ENCODE measurements at places on chromosomes 5 and 9.

GRCh38 chr9:72932619-72933018 lies 20.2 kb downstream of the ALDH1A1 start:
- no peak for DNase-seq

DNA sequence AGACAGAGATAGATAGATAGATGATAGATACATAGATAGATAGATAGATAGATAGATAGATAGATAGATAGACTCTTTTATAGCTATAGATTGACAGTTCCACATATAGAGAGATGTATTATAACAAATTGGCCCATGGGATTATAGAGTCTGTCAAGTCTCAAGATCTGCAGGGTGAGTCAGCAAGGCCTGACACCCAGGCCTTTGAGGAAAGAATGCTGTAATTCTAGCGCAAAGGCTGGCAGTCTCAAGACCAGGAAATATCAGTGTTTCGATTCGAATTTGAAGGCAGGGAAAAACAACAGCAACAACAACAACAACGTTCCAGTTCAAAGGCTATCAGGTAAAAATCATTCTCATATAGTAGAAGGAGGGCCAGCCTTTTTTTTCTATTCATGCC lies 339.2 kb upstream of the CDH9 start:
- DNase-seq, result no peak

- peak; percentile 44 for DNase-seq
Measured at GRCh38 chr5:98796197-98796972, 22.9 kb downstream of the RGMB start.

DNA sequence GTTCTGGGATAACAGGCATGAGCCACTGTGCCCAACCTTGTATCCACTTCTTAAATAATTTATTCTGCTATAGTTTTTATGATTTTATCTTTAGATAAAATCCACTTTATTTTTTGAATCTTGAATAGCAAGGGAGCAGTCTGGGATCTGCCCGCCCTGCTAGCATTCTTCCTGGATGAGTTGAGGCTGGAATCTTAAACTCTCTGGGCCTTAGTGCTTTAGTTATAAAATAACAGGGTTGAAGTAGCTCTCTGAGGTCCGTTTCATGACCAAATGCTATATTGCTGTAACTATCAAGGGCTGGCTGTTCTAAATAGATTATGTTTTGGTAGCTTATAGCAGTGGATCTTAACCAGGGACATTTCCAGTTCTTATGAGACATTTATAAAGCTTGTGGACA lies 20.8 kb downstream of the ACER2 start:
- no peak for DNase-seq

GRCh38 chr5:150256410-150257064 lies 33.0 kb downstream of the CAMK2A start:
- no peak for DNase-seq

DNA sequence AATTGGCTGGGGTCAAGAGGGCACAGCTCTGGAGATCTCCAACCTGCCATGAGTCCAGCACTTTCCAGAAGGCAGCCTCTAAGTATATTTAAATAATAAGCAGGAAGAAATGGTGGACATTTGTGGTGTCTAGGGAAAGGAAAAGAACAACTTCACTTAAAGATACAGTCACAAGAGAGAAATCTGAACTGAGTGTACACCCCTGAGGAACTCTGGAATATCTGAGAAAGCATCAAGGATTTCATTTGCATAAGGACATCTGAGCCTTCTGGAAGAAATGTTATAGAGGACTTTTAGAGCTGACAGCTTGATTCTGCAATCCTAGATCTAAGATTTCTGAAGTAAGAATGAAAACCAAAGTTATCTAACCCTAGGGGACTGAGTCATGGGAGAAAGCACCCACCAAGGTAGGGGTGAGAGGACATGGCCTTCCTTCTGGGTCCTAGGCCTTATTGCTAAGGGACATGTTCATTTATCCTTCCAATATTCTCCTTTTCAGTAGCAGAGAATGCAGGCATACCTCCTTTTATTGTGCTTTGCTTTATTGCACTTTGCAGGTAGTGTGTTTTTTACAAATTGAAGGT lies 253.4 kb upstream of the SLC24A2 start:
- no peak for DNase-seq

All from stimulated activated CD4-positive, alpha-beta T cell treated with anti-CD3 and anti-CD28 coated beads, Interleukin-2, amount 100 ng/mL, for 4 hours (primary cell).